ENCODE measurements at places on chromosomes 7 and 10.

GRCh38 chr10:50398823-50399222 lies 147.5 kb upstream of the ASAH2 start:
- no peak for DNase-seq

DNA sequence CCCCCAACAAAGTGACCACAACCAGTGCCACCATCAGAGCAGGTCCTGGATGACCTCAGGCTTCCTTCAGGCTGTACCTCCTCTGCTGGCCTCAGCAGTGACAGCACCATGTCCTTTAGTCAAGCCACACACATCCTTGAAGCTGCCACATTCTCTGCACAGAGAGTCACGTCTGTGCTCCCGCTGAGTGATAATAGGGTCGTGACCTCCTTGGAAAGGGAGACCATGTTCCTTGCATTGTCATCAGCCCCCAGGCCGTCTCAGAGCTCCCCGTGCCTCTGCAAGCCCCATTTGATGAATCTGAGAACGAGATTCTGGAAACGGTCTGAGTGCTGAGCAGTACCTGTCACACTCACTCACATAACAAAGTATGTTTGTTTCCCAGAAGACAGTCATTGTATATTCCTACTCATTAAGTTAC lies 106.5 kb upstream of the PRR15 start:
- no peak for DNase-seq

DNA sequence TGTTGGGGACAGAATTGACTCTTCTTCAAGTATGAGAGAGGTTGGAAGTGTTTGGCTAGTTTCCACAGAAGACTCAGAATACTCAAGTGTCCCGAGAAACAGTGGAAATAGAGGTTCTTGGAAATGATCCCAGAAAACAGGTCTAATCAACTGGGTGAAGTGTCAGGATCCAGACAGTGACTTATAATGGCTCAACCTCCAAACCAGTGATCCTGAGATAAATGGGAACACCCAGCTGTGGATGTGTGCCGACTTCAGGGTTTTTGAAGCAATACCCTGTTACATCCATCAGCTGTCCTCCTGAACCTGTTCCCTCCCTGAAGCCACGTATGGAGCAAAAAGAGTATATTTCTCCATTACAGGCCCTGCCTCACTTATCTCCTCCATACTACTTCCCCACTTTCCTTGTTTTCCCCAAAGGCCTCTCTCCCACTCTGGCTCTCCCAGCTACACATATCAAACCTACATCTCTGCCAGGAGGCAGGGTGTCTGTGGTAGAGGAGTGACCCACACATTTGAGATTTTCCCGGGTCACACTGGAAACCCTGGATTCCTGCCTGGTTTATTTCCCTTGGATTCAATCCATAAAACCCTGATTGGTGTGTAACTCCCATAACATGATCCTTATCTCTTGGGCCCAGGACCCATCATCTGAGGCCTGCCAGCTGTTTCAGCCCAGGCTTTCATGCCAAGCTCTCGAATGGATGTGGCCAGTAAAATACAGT lies 17.6 kb upstream of the ELOVL3 start:
- no peak for DNase-seq

DNA sequence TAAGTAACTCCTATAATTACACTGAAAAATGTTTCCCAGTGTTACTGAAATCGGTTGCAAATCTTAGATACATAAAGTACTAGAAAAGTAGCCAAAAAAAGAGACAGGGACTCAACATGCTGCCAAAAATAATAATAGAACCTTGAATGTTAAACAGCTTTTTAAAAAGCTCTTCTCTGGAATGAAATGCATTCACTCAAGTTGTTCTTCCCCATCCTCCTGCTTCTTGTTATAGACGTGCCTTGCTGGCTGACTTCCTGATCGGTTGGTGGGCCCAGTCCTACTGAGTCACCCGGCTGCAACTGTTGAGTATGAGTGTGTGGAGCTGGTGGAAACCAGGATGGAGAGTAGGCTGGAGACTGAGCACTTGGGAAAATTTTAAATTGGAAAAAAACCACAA lies 30.6 kb upstream of the RAPGEF5 start:
- no peak for DNase-seq

- no peak for DNase-seq
These were observed 36.1 kb upstream of the TARP start for GRCh38 chr7:38309555-38309954.

DNA sequence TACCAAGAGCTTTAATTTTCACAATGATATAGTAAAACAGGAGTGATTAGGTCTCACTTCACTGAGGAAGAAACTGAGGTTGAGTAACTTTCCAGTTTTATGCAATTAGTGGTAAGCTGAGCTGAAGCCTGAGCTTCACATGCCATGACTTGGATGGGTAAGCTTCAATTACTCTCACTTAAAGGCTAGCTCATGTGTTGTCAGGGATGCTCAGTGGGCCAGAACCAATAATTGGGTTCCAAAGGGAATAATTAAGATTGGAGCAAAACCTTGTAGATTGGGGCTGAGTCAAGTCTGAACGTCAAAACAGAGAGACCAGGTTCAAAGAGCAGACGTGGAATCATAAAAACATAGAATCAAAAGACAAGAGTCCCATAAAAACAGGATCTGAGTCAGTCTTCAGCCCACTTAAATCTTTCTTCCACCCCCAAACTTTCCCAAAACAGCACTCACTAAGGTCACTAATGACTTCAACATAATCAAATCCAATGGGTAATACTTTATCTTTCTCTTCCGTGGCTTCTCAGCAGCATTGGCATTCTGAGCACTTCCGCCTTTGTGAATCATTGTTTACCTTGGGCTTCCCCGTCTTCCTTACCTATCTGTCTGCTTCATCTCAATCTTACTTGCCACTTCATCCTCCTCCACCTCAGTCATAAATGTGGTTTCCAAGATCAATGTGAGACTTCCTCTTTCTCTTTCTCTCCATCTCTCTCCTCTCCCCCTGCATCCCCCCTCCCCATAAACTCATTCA lies 23.0 kb upstream of the EGFR start:
- no peak for DNase-seq

- no peak for DNase-seq
These were observed 33.5 kb upstream of the CCSER2 start for GRCh38 chr10:84294766-84295447.

DNA sequence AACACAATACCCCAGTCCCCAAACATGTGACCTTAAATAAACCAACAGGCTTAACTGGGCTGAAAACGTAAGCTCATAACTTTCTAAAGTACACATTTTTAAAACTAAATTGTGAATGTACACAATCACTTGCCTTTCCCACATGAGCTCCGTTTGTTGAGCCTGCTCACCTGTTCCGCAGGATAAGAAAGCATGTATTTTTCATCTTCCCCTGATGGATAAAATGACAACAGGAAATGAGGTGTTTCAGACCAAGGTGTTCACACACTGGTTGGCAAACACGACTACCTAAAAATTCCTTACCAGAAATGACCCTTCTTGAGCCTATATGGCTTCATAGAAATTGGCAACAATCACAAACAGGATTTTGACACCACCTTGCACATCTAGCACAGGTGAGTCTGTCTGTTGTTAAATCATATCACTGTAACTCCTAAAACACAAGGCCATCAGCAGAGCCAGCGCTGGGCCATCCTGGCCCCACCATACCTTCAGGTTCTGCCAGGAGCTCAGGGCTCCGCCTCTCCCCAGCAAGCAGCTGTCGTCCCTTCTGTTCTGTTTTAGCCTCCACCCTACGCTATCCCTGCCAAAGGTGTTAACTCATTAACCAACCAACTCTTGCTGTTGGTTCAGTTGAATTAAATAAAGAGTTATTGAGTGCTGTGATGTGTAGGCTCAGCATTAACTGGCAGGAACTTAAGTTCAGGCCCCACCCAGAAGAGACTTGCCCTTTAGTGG lies 73.6 kb upstream of the RNF32 start:
- DNase-seq, result no peak
